ENCODE measurements at places on chromosomes 1 and 21.

GRCh38 chr1:217273866-217274265 is 357.0 kb downstream of the GPATCH2 start:
- no peak for DNase-seq

GRCh38 chr1:92038695-92039346 is 9.0 kb downstream of the EPHX4 start:
- DNase-seq, result no peak

DNA sequence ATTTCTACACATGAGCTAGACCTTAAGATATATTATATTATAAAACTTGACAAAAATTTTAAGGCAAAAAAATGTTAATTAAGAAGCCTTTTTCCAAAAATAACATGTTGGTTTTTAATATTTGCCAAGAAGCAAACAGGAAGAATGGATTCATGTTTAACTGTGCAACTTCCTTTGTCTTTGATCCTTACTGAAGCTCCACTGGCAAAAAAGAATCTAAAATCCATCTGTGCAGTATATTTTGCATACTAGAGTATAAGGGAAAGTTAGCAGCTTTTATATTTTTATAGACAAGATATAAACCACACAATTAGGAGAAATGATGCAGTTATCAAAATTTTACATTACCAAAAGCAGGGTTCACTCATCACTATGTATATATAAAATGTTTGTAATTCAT is 76.9 kb upstream of the RGS18 start:
- DNase-seq, result no peak

GRCh38 chr21:39484711-39485276 is 33.0 kb downstream of the SH3BGR start:
- no peak for DNase-seq

DNA sequence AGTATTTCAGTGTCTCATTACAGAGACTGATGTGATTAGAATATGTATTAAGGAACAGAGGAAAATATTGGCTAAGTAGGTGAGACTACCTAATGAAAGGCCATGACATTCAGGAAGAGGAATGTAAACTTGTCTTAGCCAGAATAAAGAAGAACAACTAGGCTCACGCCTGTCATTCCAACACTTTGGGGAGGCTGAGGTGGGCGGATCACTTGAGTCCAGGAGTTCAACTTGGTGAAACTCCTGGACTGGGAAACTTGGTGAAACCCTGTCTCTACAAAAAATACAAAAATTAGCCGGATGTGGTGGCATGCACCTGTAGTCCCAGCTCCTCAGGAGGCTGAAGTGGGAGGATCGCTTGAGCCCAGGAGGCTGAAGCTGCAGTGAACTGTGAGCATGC is 14.8 kb upstream of the CACYBP start:
- DNase-seq, result no peak

Measured in stimulated activated CD4-positive, alpha-beta T cell treated with anti-CD3 and anti-CD28 coated beads, Interleukin-4, amount 100 ng/mL, for 1 hour (primary cell).